ENCODE measurements at places on chromosomes 5 and 9.

GRCh38 chr5:117195076-117195475 lies 620.5 kb upstream of the SEMA6A start:
- DNase-seq: no peak

- DNase-seq: peak; percentile 33
These were observed 777 bp downstream of the GPSM1 start for GRCh38 chr9:136328011-136328621.

DNA sequence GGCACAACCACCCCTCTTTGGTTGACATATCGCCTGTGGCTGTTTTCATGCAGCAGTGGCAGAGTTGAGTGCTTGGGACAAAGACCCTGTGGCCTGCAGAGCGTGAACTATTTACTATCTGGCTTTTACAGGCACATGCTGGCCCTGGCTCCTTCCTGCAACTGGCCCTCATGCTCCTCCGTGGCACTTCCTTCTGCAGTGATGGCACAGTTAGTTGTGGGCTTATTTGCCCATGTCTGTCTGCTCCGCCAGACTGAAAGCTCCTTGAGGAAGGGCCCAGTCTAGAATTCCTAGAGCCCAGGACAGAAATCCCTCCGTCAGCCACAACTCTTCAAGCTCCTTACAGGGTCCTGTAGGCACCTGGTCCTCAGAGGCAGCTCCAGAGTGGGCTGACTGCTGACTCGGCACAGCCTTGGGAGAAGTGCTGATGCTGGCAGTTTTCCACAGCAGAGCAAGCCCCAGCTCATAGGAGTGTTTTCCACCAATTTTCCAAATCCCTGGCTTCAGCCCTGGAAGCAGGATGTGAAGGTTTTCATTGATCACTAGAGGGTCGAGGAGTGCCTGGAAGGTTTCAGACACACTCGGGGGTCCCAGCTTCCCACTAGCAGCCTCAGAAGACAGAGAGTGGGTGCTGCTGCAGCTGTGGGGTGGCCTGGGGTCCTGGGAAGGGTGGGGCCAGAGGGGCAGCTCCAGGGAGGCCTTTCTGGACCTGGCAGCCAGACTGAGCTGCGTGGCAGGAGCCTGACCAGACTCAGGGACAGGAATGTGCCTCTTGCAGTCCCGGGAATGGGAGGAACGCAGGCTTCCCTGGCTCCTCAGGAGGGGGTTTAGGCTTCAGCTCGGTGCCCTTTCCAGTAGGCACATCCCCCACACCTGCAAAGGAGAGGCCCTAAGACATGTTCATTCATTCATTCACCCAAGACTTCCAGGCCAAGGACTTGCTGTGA lies 56.5 kb upstream of the ANGPTL2 start:
- DNase-seq: no peak

GRCh38 chr9:27655441-27655840 lies 82.2 kb upstream of the C9orf72 start:
- DNase-seq: no peak

GRCh38 chr9:126303488-126303887 lies 23.1 kb upstream of the MVB12B start:
- no peak for DNase-seq

DNA sequence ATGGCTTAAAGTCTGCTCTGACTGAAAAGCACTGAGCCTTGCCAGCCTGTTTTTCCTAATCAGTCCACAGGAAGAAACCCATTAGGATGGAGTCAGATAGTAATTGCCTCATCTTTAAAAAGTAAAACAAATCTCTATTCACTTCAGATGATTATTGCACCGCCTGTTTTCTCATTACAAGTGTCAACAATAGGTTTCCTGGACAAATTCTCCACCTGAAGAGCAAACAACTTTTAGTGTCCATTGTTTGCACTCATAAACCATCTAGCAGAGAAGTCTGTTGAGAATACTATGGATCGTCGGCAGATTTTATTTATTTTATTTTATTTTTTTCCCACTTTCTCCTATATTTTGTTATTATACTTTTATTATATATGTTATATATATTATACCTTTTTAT lies 20.3 kb downstream of the C5orf63 start:
- no peak for DNase-seq

DNA sequence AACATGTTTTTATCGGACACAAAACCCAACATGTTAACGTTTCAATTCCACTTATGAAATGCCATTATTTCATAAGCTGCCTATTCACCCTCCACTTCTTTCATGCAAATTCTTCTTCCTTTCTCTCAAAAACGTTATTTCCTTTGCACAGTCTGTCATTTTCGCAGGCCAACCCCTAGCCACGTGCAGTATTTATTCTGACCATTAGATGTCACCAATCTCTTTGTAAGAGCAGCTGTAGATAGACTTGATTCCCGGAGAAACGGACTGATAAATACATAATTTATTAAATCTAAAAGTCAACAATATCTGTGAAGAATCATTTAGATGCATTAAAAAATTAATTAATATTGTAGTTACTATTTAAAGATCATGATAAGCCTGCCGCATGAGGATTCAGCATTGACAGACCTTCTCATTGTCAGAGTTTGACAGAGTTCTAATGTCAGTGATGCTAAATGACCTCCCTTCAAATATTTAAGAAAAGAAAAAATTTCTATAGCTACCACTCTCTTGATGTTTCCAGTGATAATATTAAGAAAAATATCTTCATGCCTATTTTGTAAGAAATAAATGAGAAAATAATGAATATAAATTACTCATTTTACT lies 933.6 kb downstream of the CDH12 start:
- peak; percentile 15 for DNase-seq

GRCh38 chr5:13746026-13746425 lies 198.5 kb downstream of the DNAH5 start:
- DNase-seq: no peak

GRCh38 chr9:129852579-129852978 lies 17.3 kb downstream of the USP20 start:
- no peak for DNase-seq

GRCh38 chr5:117245130-117245529 lies 670.5 kb upstream of the SEMA6A start:
- DNase-seq: no peak

GRCh38 chr5:137192293-137192743 lies 306.8 kb downstream of the SPOCK1 start:
- DNase-seq: peak; percentile 46

DNA sequence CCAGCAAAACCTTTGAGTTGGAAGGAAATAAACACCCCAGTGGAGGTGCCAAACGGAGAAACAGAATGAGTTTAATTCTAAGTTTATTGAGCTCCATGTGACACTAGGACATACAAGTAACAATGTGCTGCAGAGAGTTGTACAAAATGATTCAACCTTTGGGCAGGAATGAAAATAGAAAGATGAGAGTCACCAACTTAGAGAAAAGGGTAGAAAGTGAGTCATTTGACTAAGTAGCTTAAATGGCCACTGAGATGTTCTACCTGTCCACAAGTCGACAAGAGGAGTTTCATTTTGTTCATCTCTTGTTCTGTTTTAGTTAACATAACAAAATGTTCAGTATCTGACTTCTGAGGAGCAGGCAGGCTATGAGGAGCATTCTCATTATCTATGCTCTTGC lies 284.7 kb downstream of the NR2F1-AS1 start:
- DNase-seq: no peak

- no peak for DNase-seq
These were observed 298.8 kb downstream of the RASEF start for GRCh38 chr9:82764061-82764668.

- no peak for DNase-seq
These were observed 602.6 kb downstream of the CDH12 start for GRCh38 chr5:22250528-22250927.

GRCh38 chr9:137095664-137096517 lies 9.1 kb downstream of the MAN1B1 start:
- DNase-seq: no peak

DNA sequence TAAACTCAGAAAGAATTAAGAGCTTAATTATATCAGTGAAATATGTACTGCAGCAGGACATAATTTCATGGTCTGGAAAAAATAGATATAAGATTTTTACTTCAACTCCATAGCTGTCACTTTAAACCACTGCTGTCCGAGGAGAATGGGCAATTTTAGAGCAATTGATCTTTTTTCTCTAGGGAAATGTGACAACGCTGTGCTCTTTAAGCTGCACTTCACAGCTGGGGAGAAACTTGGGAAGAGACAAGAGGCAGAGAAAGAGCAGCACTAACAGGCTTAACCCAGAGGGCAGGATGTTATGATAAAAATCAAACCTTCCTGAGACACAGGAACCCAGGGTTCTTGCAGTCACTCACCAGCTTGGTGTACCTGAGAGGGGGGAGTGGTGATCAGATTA lies 92.0 kb downstream of the SPOCK1 start:
- no peak for DNase-seq

- DNase-seq: peak; percentile 36
These were observed 159.7 kb downstream of the TLE1 start for GRCh38 chr9:81529556-81530193.

DNA sequence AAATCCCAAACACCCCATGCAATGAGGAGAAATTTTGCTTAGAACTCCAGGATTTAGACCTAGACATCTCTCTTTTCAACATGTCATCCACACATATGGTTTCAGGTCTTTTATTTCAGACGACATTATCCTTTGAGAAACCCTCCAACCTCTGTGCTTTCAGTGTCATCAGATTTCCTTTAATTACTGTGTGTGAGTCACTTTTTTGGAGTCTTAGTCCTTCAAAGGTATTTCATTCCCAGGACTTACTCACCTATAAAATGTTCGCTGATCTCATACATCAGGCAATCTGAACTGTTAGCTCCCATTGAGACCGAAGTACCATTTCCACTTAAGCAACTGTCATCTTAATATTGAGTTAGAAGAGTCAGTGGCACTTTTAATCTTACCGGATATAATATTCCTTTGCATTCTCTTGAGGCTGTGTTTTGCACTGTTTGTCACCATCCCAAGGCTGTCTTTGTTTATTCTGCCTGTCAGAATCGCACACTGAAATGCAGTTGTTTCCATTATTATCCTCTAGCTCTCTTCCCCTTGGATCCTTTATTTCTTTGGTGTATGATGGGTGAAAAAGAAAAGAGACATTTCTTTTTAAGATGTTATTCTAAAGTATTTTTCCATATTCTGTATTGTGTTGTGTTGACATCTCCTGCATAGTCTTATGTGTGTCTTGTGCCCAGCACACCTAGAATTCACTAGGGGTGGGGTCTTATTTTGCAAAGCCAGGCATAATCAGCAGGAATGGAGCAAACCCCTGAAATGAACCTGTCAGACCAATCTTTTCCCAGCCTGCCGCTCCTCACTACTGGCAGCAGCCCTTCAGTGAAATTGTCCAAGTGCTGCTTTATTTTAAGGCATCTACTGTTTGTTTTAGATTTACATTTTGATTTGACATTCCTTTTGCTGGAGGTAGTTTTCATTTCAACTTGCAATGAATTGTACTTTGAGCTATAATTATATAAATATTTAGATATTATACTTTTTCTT lies 155.4 kb downstream of the PAM start:
- peak; percentile 48 for DNase-seq

DNA sequence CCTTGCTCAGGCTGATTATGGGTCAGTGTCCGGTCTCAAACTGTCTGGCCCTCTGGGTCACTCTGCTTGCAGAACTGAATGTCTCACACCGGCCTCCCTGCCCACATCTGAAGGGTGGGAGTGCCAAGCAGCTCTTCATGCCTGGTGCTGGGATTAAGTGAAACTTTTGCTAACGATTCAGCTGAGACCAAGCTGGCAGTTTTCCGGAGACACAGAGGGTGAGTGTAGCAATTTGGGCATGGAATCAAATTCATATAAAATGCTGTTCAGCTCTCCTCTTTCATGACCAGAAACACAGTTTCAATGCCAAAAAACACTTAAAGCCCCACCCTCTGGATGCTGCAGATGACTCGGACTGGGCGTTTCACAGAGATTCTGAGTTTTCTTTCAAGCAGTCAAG lies 207.5 kb downstream of the NXNL2 start:
- DNase-seq: no peak

DNA sequence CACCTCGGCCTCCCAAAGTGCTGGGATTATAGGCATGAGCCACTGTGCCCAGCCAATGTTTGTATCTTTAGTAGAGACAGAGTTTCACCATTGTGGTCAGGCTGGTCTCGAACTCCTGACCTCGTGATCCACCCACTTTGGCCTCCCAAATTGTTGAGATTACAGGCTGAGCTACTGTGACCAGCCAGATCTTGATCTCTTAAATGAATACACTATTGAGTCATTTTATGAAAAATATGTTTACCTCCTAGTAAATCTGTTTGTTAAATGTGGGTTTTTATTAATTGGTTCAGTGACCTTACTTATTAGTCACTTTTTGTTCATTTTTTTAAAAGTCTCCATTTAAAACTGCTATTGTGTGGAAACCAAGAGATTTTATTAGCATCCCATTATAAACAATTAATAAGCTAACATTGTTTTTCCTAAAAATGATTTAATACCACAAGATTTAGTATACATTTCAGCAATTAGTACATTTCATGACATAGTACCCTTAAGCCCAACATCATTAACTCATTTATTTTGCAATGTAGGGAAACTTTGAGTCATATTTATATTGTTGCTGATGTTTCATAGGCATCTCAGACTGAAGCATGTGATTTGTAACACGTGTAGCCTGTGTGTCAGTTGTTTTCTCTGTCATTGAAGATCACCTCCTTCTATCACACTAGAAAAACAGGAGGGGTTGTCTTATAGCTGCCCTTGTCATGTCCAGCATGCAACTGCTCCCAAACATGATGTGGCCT lies 261.2 kb downstream of the TAF11L14 start:
- no peak for DNase-seq

DNA sequence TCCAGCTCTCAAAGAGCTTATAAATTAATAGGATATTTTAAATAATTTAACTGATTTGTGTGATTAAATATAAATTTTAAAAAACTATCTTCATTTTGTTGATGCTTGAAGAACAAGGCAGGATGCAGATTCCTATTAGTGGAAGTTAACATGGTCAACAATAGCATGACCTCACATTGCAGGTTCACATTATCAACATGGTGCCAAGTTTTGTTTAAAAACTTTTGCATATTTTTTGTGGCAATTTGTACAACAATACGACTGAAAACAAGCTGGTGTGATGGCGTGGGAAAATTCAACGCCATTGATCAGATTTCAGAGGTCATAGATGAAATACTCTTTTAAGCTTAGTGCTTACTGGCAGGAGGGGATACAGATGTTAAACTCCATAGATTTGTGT lies 114.1 kb upstream of the MYO10 start:
- no peak for DNase-seq

GRCh38 chr5:104071887-104072286 lies 509.3 kb upstream of the NUDT12 start:
- DNase-seq: no peak
